Smooth muscle cell of the umbilical artery (primary cell): ENCODE measurements at places on chromosomes 13 and 19. TPM values are rescaled to one million over a fixed set of nuclear protein-coding genes. Genes with fewer than 3 reads are reported as not detected.

Gene PTH2
- not detected in 2 replicates for total RNA-seq

Gene ZNF285
- total RNA-seq, result 3.7 and 5.6 TPM in 2 replicates

Gene FLT3LG
- 1.2 and 2.1 TPM in 2 replicates for total RNA-seq

Gene ELANE
- not detected in 2 replicates for total RNA-seq

Gene GIPC3
- under 0.01 TPM in 1 of 2 replicates, not detected in the other for total RNA-seq

Gene PEG3
- total RNA-seq, result 0.65 and 0.89 TPM in 2 replicates

Gene PTGIR
- total RNA-seq, result 6.8 and 9.1 TPM in 2 replicates

Gene PSG7
- not detected in 2 replicates for total RNA-seq
